Non-pigmented ciliary epithelial cell (primary cell): ENCODE measurements at places on chromosomes 5 and 9.

GRCh38 chr9:134341306-134341705 lies 15.1 kb downstream of the RXRA start:
- no peak for DNase-seq

DNA sequence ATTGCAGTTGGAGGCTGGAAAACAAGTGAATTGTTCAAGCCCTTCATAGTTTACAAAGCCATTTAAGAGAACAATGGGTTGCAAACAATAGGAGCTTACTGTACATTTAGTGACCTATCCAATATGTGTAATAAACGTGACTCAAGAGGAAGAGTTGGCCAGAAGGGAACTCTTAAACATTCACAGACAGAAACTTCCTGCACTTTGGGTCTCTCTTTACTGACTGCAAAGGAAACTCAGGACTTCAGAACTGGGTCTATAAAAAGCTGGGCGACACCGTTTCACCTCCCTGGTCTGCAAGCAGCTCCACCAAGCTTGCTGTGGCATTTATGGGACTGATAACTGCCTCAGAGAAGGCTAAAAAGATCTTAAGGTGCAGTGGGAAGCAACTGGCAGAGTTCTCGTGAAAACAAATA lies 48.7 kb upstream of the SPATA31D4 start:
- DNase-seq: no peak

- DNase-seq: peak; percentile 17
Measured at GRCh38 chr9:72827950-72828731, 124.7 kb downstream of the ALDH1A1 start.

DNA sequence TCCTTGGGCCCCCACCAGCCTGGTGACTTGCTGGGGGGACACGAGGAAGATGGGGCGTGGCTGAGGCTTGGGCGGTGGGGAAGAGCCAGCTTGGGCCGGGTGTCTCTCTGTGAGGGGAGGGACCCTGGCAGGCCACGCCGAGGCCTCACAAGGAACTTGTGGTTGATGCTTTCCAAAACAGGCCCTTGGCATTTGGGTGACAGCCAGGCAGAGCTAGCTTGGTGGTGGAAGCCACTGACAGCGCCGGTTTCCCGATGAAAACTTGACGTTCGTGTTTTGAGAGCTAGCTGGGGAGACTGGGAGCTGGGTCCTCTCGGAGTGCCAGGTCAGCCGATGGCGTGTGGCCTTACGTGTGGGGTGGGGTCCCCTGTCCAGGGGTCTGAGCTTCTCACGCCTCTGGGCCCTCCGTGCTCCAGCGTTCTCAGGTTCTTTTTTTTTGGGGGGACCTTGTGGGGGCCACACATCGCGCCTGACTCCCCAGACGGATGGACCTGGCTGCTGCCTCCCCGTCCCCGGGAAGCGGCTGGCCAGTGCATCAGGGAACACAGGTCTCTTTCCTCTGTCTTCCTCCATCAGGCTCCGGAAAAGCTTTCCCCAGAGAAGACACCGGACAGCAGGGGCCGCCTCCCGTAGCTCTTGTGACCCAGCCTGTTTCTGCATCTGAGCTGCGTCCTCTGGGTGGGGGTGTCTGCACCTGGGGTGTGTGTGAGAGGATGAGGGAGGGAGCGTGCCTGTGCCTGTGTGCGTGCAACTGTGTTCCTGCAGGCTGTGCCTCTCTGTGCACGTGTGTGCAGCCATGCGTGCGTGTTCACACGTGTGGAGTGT lies 129.3 kb upstream of the LPCAT1 start:
- no peak for DNase-seq

DNA sequence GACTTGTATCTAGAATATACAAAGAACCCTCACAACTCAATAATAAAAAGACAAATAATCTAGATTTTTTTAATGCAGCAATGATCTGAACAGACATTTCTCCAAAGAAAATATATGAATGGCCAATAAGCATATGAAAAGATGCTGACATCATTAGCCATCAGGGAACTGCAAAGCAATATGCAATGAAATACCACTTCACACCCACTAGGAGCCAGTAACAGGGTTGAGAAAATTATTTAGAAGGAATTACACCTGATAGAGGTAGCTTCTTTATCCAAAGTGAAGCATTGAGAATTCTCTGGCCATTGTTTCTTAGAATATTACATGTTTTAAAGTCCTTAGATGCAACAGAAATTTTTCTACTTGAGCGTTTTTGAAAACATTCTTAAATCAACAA lies 316.9 kb downstream of the KCNN2 start:
- no peak for DNase-seq

GRCh38 chr9:78130004-78130403 lies 98.4 kb upstream of the GNAQ start:
- no peak for DNase-seq

- DNase-seq: peak; percentile 38
Measured at GRCh38 chr5:38719916-38720315, 125.9 kb upstream of the OSMR start.

DNA sequence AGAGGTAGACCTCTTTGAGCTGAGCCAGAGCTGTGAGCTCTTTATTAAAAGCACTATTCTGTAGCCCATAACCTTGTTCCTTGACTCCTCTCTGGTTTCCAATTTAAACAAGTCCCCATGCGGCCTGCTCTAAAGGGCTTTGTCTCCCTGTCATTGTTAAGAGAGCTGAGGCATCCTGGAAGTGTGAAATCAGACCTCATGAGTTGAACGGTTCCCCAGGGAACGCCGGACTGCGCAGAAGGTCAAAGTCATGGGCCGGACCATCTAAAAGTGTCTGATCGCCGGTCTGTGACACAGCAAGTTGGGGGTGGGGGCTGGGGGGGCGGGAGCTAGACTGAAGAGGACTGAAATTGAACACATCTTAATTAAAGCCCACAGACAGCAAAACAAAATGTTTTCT lies 265.8 kb downstream of the SLF1 start:
- DNase-seq: no peak

- peak; percentile 76 for DNase-seq
Measured at GRCh38 chr9:115006660-115007059, 76.3 kb upstream of the TNFSF8 start.

- no peak for DNase-seq
Measured at GRCh38 chr9:121718084-121718483, 66.7 kb downstream of the DAB2IP start.

DNA sequence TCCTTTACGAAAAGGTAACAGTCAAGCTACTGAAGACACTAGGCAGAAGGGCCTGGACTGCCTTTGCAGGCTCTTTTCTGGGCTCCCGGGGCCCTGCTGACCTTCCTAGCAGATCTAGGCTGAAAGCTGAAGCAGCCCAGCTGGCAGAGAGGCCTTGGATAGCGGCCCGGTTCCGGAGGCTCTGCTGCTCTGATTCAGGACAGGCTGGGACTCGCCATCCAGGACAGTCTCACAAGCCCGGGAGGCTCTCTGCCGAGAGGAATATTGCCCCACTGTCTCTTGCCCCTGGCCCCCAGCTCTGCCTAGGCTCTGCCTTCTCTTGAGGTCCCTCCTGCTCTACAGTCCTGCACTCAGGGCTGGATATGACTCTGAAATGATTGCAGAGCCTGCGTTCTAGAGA lies 67.8 kb downstream of the PSD2 start:
- DNase-seq: no peak

GRCh38 chr9:121220996-121221663 lies 19.5 kb upstream of the RAB14 start:
- no peak for DNase-seq

DNA sequence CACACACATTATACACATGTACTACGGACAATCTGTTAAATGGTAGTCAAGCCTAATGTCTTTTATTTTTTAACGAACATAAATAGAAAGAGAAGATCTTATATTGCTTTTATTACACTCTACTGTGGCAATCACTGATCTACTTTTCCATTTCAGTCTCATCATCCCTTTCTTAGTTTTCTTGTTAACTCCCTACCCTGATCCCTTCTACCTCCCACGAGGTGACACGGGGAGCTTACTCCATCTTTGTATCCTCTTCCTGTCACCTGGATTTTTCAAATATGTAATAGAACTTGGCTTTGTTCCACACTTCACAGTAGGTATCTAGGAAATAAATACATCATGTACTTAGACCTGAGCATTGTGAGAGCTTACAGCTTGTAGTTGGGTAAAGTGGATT lies 211.0 kb downstream of the PIK3R1 start:
- DNase-seq: no peak

- no peak for DNase-seq
Measured at GRCh38 chr5:144247131-144247530, 76.5 kb downstream of the KCTD16 start.

- DNase-seq: no peak
Measured at GRCh38 chr9:111916234-111916645, 19.6 kb downstream of the UGCG start.

GRCh38 chr9:115328228-115328627 lies 210.3 kb upstream of the TNC start:
- no peak for DNase-seq

DNA sequence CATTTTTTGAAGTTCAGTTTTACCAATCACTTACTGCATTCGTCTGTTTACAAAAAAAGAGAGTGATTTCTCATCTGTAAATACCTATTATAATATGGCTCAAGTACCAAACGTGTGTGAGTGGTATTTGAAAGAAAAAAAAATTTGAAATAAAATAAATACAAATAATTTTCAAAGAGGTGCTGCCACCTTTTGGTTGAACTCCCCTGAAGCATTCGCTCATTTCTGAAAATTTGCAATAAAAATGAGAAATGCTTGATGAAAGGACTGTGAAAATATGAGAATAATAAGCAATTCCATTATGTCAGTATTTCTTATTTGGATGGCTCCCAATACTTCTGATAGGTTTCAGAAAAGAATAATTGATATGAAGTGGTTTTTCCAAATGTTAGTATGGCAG lies 409.9 kb downstream of the CTNND2 start:
- no peak for DNase-seq

DNA sequence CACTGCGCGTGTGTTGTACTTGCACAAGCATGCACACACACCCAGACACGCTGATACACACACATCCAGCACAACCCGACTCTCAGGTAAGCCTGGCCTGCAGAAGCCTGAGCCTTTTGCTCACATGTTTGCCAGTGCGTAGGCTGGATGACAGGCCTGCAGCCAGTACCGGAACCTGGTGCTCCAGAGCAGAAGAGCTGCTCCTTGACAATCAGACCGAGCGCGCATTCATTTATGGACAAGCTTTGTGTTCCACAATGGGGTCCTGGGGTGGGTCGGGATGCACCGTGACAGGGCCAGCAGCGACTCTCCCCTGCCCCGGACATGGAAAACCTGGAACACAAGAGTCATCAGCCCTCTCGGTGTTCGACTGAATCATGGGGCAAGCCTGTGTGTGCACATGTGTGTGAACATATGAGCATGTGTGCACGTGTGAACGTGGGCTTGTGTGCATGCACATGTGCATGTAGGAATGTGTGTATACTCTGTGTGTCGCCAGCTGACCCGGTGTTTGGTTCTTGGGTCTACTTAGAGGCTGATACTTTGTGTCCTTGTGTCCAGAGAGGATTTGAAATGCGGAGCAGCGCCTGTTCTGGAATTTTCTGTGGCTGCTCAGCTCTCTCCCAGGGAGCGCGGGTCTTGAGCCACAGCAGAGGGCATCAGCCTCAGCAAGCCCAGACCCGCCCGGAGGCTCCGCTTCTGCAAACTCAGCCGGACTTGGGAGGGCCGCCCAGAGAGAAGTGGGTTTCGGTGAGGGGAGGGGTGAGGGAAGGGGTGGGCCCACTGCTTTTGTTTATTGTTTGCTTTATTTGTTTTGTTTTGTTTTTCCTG lies 32.2 kb downstream of the IRX4 start:
- no peak for DNase-seq

DNA sequence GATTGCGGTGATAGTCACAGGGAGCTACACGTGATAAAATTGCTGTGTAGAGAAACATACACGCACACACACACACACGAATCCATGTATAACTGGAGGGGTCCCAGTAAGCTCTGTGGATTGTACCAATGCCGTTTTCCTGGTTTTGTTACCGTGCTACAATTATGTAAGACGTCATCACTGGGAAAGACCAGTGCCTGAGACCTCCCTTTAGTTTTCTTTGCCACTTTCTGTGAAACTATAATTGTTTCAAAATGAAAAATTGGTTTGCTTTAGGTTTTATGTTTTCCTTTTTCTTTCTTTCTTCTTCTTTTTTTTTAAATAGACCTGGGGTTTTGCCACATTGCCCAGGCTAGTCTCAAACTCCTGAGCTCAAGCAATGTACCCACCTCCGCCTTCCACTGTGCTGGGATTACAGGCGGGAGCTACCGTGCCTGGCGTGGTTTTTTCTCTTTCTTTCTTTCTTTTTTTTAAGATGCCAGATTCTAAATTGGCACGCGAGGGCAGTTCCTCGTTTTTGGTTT lies 21.3 kb downstream of the OR2V2 start:
- no peak for DNase-seq

GRCh38 chr9:34793428-34793827 lies 83.5 kb upstream of the CCL21 start:
- DNase-seq: no peak

DNA sequence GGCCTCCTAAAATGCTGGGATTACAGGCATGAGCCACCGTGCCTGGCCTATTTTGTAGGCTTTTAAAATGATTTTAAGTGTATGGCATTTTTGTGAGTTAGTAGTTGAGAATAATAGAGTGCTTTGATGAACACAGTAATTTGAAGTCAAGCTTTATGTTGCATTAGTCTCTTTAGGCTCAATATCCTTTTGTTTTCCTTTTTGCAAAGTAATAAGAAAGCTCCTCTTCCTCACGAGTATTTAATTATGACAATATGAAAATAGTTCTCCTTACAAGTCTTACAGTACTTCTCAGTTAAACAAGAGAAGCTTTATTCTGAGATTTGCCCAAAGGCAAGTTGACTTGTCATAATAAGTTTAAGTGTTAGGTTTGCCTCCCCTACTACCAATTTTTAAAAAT lies 69.0 kb downstream of the TJP2 start:
- no peak for DNase-seq

DNA sequence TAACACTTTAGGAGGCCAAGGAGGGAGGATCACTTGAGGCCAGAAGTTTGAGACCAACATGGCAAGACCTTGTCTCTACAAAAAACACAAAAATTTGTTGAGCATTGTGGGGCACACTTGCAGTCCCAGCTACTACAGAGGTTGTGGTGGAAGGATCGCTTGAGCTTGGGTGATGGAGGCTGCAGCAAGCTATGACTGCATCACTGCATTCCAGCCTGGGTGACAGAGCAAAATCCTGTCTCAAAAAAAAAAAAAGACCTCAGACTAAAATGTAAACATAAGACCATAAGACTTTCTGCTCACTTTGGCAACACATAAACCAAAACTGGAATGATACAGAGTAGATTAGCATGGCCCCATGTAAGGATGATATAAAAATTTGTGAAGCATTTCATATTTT lies 24.6 kb upstream of the NANS start:
- DNase-seq: no peak

GRCh38 chr9:117887941-117888340 lies 183.7 kb downstream of the TLR4 start:
- DNase-seq: no peak
